Activated naive CD8-positive, alpha-beta T cell treated with anti-CD3 and anti-CD28 coated beads for 36 hours (primary cell): ENCODE measurements at places on chromosomes 5 and 9. TPM values are rescaled to one million over a fixed set of nuclear protein-coding genes. Genes with fewer than 3 reads are reported as not detected.

The FBP2 gene
- not detected for total RNA-seq

DNA sequence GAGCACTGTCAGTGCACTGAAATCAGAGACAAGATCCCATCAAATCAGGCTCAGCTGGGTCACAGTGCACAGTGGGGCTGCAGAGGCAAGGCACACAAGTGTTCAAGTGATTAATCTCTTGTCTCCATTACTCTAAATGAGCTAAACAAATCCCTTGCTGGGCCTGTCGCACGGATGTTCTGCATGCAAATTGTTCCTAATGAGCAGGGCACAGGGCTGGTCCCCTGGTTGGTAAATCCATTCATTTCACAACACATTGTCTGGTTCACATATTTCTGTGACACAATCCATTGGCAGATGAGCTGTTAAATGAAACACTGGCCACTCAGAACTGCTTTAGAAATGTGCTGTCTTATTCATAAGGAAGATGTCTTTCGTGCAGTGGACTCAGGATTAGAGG lies 167.9 kb upstream of the BRINP1 start:
- no peaks in the 10 kb centered on the region for H3K36me3 ChIP-seq
- no peak overlapping the region for H3K27ac ChIP-seq
- H3K4me1 ChIP-seq, result no peaks in the 10 kb centered on the region
- no peaks in the 10 kb centered on the region for H3K27me3 ChIP-seq
- DNase-seq, result no peak
- H3K4me3 ChIP-seq, result no peak overlapping the region

GRCh38 chr5:40578501-40579451 lies 100.9 kb upstream of the PTGER4 start:
- H3K4me3 ChIP-seq, result peak overlapping the region; percentile 48
- H3K27me3 ChIP-seq, result no peaks in the 10 kb centered on the region
- DNase-seq, result peak; percentile 67
- peak overlapping the region; percentile 91 for H3K27ac ChIP-seq
- H3K36me3 ChIP-seq, result no peaks in the 10 kb centered on the region
- H3K4me1 ChIP-seq, result peaks cover 44% of the 10 kb centered on the region

The HSD17B4 gene
- total RNA-seq, result 68.3 TPM

- peaks cover 42% of the 10 kb centered on the region for H3K4me1 ChIP-seq
- H3K27me3 ChIP-seq, result no peaks in the 10 kb centered on the region
- no peak overlapping the region for H3K4me3 ChIP-seq
- no peak overlapping the region for H3K27ac ChIP-seq
- DNase-seq, result no peak
These were observed 38.0 kb downstream of the CREBRF start for GRCh38 chr5:173094012-173094661.
